Myometrial cell (primary cell): ENCODE measurements at places on chromosomes 7 and 10. TPM values are rescaled to one million over a fixed set of nuclear protein-coding genes. Genes with fewer than 3 reads are reported as not detected.

CTAGE15 gene
- not detected in 2 replicates for total RNA-seq

LAMB1 gene
- total RNA-seq: 154 and 167 TPM in 2 replicates

MYH16 gene
- not detected in 2 replicates for total RNA-seq

SFTPA1 gene
- not detected in 2 replicates for total RNA-seq

TMEM273 gene
- total RNA-seq: not detected in 2 replicates
